ENCODE measurements at places on chromosomes 2 and 18. TPM values are rescaled to one million over a fixed set of nuclear protein-coding genes. Genes with fewer than 3 reads are reported as not detected.

SLC9A4 gene
- 0.13 TPM for total RNA-seq

BOK gene
- total RNA-seq: 19.5 TPM

UGT1A5 gene
- 0.26 TPM for total RNA-seq

LIMS3 gene
- not detected for total RNA-seq

GAD1 gene
- total RNA-seq: 1.3 TPM

FAM136A gene
- 23.4 TPM for total RNA-seq

CGREF1 gene
- total RNA-seq: 0.53 TPM

EFHD1 gene
- not detected for total RNA-seq

SCN9A gene
- total RNA-seq: 14.0 TPM

CREG2 gene
- 0.26 TPM for total RNA-seq

REG3A gene
- total RNA-seq: not detected

MTHFD2 gene
- total RNA-seq: 305 TPM

SRD5A2 gene
- total RNA-seq: under 0.01 TPM

UGT1A3 gene
- not detected for total RNA-seq

VAMP5 gene
- 5.5 TPM for total RNA-seq

SPR gene
- 12.2 TPM for total RNA-seq

RTP5 gene
- not detected for total RNA-seq

SLC19A3 gene
- total RNA-seq: not detected

RAMP1 gene
- total RNA-seq: 2.1 TPM

TEKT4 gene
- not detected for total RNA-seq

IL1R1 gene
- 1.6 TPM for total RNA-seq

METAP1D gene
- total RNA-seq: 2.2 TPM

CFAP53 gene
- total RNA-seq: 0.26 TPM

LRRC30 gene
- not detected for total RNA-seq

IL37 gene
- total RNA-seq: not detected

LONRF2 gene
- total RNA-seq: under 0.01 TPM

RIF1 gene
- total RNA-seq: 25.3 TPM

IFIH1 gene
- total RNA-seq: 2.6 TPM

RHBDD1 gene
- total RNA-seq: 32.0 TPM

NFATC1 gene
- 1.7 TPM for total RNA-seq

DNPEP gene
- 50.8 TPM for total RNA-seq

MFSD6 gene
- 37.4 TPM for total RNA-seq

CLEC4F gene
- not detected for total RNA-seq

WIPF1 gene
- total RNA-seq: 0.26 TPM

TEX44 gene
- not detected for total RNA-seq

C1D gene
- 16.8 TPM for total RNA-seq

COL5A2 gene
- 9.3 TPM for total RNA-seq

AQP12A gene
- not detected for total RNA-seq

GPR55 gene
- not detected for total RNA-seq

MEP1B gene
- not detected for total RNA-seq

PLA2R1 gene
- total RNA-seq: 4.5 TPM

SLC4A3 gene
- total RNA-seq: 3.6 TPM

AGAP1 gene
- total RNA-seq: 17.9 TPM

PTPRN gene
- total RNA-seq: 0.13 TPM

ABCB11 gene
- 0.26 TPM for total RNA-seq

DYNAP gene
- total RNA-seq: not detected

WNT6 gene
- not detected for total RNA-seq

FBXO48 gene
- total RNA-seq: 0.26 TPM
